NCI-H524 (cell line): ENCODE measurements at places on chromosomes 5 and 9.

DNA sequence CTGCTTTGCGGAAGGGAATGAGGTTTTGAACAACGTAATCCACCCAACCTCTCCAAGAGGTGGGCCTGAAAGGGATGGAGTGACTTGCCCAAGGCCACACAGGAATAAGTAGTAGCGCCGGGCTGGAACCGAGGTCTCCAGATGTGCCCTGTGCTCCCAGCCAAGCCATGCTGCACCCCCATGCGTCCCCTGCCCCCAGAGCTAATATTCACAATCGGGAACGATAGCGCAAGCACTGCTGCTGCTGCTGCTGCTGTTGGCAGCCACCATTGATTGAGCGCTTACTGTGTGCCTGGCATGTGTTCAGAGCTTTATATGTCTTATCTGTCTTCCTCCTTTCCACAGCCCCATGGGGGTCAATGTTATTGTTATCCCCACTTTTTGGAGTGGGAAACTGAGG is 43.9 kb downstream of the AMBP start:
- DNase-seq: no peak

DNA sequence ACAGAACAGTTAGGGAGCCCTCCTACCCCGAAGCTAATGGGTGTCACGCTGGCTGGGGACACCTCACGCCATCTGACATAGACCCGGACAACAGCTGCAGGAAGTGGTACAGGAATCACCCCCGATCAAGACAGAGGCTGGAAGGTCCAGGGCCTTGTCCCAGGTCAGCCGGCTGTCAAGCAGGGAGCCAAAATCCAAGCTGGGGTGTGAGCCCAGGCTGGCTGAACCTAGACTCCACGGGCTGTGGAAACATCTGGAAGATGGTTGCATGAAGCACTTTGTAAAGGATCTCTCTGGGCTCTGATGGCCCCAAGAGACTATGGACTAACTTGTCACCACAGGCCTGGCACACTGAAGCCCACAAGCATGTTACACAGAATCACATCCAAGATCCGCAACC is 68.9 kb upstream of the STXBP1 start:
- no peak for DNase-seq

DNA sequence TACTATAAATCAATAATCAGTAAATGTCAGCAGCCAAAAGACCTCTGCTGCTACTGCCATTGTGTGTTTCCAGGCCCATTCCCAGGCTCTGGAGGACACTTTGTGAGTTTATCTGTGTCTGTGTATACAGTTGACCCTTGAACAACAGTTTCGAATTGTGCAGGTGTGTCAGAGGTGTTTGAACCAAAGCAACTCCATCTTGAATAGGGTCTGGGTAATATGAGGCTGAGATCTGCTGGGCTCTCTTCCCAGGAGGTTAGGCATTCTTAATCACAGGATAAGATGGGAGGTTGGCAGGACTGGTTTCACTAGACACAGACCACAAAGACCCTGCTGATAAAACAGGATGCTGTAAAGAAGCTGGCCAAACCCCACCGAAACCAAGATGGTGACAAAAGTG is 2.3 kb upstream of the TBCA start:
- DNase-seq: no peak

- DNase-seq: no peak
Observed at GRCh38 chr5:76290321-76290757, 112.7 kb upstream of the IQGAP2 start.

DNA sequence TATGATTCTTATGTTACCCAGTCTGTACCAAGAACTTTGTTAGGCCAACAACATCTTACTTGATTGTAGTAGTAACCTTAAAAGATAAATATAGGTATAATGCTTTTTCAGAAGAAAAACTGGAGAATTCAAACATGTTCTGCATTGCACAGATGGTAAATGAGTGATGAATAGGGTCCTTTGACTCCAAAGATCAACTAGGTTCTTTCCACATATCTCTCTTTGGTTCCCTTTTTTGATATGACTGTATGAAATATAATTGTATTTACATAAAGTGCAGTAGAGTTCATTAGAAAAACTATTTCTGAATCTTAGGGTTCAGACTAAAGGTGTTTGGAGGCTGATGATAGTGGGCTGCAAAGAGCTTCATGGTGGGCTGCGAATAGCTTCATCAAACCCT is 150.5 kb upstream of the CDKN2B start:
- DNase-seq: no peak

- peak; percentile 77 for DNase-seq
Observed at GRCh38 chr9:136316896-136317676, 10.3 kb upstream of the GPSM1 start.

- no peak for DNase-seq
Observed at GRCh38 chr5:9307150-9307549, 238.7 kb downstream of the SEMA5A start.

GRCh38 chr9:19161257-19162025 is 34.1 kb upstream of the PLIN2 start:
- no peak for DNase-seq

DNA sequence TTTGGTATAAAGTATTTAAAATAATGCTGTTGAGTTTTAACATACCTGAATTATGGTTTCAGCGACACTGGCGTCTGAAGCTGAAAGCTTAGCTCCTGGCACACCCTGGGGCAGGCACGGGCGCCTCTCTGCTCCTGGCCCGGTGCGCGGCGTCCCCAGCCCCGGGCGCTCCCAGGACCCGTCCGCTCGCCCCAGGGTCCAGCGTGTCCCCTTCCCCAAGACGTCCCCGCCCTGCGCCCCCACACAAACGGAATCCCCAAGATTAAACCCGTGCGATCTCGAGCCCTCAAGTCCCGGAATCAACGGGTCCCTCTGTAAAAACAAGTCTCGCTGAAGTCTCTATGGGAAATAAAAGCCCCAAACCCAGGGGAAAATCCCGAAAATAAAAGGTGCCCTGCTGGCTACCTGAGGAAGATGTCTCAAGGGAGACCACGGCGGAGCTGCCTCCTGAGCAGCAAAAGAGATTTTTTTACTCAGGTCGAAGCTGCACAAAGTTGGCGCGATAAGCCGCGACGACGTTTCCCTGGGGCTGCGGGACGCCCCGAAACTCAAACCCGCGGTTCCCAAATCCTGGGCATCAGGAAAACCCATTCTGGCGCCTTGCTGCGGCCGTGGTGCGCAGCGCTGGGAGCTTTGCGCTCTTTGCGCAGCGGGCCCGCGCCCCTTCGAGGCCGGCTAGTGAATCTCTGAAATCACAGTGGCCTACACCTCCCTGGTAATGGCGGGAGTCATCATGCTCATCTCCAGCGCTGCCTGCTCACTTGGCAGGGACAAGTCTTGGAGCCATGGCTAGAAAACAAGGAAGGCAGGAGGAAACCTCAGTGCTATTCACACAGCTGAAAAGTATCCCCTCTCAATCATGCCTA is 6.3 kb upstream of the IFNA8 start:
- no peak for DNase-seq

DNA sequence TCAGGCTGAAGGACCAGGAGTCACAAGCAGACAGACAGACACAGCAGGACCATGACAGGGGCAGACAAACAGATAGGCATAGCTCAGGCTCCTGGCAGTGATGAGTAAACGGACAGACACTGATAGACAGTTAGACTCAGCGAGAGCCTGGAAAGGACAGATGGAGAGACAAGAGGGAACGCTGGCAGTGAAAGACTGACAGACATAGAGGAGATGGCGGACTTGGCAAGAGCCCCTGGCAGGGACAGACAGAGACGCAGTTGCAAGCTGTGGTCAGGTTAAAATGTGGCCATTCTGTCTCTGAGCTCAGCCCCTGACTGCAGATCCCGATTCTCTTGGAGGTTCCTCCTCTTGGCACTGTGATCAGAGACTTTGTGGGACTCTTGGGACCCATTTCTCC is 13.6 kb downstream of the CSF2 start:
- no peak for DNase-seq

DNA sequence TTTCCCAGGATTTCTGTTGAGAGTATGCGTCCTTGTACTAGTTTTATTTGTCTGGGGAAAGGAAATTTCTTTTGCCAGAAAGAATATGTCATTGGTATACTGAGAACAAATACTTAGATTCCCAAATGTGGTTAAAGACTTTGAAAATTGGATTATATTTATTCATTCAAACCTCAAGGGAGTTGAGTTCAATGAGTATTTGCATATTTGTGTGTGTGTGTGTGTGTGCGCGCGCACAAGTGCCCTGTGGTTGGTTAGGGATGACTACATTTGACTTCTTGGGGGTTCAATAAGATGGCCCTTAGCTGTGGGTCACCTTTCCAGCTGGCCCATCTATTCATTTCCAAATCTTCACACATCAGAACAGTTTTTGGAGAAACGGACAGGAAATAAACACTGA is 4.9 kb downstream of the RXFP3 start:
- no peak for DNase-seq

- DNase-seq: no peak
Observed at GRCh38 chr5:14342306-14342705, 199.2 kb downstream of the TRIO start.

DNA sequence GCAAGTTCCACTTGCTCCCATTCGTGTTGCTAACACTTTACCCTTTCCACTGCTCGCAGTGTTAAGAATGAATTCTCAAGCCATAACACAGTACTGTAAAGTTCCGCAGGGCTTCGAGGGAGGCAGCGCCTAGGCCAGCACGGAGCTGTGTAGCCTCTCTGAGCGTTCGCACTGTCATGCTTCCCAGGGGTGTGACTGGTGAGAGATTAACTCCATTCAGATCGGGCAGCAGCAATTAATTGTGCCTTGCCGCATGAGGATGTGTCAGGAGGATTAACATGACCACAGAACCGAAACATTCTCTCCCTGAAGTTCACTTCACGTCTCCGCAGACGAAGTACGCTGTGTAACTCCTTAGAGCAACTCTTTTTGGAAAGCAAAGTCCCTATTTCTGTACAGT is 23.2 kb downstream of the ZBTB34 start:
- DNase-seq: no peak

DNA sequence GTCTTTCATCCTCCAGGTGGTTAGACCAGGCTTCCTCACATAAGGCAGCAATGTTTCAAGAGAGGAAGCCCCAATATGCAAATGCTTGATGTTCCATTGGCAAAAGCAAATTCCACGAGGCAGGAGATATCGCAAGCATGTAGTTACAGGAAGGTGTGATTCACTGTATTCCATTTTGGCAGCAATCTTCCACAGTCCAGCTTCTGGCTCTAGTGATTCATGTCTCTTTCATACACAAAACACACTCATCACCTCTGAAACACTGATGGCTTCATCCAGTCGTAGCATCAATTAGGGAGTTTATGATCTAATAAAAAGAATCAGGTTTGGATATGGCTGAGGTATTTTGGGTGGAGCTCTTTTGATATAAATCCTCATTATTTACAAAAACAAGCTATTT is 552.2 kb upstream of the RIOK2 start:
- no peak for DNase-seq

DNA sequence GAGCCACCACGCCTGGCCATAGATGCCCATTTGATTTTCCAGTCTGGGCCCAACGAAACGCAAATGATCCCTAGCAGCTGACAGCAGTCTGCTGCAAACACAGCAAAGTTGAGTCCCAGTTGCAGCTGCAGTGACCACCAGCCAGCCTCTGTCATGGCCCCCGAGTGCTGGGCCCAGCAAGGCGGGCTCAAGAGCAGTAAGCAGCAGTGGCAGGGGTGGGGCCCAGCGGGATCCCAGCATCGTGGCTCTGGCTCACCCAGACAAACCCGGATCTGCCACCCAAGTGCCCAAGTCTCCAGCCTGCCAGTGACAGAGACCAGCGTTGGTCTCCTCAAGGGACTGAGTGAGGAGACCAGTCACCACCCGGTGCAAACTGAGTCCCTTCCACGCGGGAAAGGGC is 6.9 kb upstream of the LTC4S start:
- DNase-seq: no peak

DNA sequence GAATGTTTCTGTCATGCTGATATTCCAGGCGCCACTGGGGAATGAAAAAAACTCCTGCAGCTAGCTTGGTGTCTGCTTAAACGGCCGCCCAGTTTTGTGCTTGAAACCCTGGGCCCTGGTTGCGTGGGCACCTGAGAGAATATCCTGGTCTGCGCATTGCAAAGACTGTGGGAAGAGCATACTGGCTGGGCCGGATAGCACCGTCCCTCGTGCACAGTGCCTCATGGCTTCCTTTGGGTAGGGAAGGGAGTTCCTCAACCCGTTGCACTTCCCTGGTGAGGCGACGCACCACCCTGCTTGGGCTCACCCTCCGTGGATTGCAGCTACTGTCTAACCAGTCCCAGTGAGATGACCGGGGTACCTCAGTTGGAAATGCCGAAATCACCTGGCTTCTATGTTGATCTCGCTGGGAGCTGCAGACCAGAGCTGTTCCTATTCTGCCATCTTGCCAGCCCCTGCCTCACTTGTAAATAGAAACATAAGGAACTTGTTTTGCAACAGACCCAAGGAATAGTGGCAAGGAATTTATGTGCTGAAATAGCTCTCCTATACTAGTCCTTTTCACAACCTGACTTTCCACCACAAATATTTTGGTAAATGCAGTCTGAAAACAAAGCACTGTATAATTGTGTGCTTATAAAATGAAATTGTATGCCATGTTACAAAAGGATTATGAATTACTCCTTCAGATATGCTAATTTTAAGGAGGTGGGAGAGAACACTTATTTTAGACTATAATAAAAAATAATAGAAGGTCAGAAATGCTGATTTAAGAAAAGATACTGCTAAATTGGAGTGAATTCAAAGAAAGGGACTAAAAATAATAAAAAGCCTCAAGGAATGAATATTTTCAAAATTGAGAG is 90.3 kb downstream of the ADAMTSL1 start:
- no peak for DNase-seq

- no peak for DNase-seq
Observed at GRCh38 chr5:169762338-169763095, 125.4 kb downstream of the DOCK2 start.

- DNase-seq: peak; percentile 31
Observed at GRCh38 chr9:38249587-38250210, 142.8 kb upstream of the ALDH1B1 start.

DNA sequence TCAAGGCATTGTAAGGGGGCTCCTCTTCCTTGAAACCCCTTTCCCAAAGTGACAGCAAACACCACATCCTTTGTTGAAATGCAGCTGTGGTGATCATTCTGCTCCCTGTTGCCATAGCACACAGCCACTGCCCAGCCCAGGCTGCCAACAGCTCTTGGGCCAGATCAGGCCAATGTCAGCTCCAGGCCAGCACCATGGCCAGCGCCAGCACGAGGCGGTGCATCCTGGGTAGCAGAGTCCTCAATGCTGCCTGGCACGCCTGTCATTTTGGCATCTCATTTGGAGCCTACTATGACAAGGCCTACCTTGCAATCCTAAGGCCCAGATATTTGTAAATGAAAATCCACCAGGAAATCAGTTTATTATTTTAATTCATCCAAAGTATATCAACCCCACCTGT is 390.6 kb downstream of the DNAH5 start:
- no peak for DNase-seq

GRCh38 chr9:34381323-34381722 is 4.6 kb upstream of the MYORG start:
- no peak for DNase-seq

DNA sequence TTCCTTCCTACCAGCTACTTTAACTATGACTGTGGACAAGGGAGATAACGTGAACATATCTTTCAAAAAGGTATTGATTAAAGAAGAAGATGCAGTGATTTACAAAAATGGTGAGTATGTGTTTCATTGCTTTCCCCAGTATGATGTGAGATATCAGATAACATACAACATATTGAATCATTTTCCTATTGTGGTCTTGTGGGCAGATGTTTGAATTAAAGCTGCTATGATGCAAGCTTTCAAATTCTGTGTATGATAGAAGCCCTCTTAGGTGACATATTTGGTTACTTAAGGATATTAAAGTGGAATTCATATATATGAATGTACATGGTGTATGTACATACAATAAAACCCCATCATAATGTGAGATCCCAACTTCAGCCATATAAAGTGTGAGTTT is 59.5 kb downstream of the TEK start:
- no peak for DNase-seq
